ENCODE measurements at places on chromosomes 11 and 22.

GRCh38 chr11:121067962-121068647 is 32.9 kb upstream of the TECTA start:
- DNase-seq = no peak

- DNase-seq = peak; percentile 57
These were observed 25.5 kb downstream of the CTTN start for GRCh38 chr11:70423523-70424505.

- DNase-seq = no peak
These were observed 767.3 kb downstream of the FAM181B start for GRCh38 chr11:81966340-81966739.

GRCh38 chr11:8041576-8041975 is 39.4 kb upstream of the TUB start:
- no peak for DNase-seq

- no peak for DNase-seq
These were observed 138.5 kb upstream of the HSD17B12 start for GRCh38 chr11:43541993-43542392.

- DNase-seq = no peak
These were observed 107.6 kb upstream of the CD44 start for GRCh38 chr11:35031346-35031745.

- no peak for DNase-seq
These were observed 185.4 kb downstream of the AASDHPPT start for GRCh38 chr11:106262852-106263251.

DNA sequence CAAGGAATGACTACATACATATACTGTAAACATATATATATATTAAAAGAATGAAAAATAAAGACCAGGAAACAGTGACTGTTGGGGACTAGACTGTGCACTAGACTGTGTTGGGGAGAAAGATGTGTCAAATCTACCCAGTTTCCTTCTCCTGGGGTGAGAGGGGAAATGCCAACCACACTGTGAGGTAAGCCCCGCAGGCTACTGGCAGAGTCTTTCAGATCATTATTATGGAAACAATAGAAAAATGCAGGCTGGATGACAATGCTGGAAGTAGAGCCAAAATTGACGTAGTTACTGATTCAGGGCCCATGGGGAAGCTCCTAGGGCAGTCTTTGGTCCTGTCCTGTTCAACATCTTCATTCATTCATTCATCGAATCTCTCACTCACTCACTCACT is 101.4 kb downstream of the C11orf58 start:
- DNase-seq = no peak

- DNase-seq = no peak
These were observed 241.8 kb upstream of the ARHGAP42 start for GRCh38 chr11:100445231-100445735.

DNA sequence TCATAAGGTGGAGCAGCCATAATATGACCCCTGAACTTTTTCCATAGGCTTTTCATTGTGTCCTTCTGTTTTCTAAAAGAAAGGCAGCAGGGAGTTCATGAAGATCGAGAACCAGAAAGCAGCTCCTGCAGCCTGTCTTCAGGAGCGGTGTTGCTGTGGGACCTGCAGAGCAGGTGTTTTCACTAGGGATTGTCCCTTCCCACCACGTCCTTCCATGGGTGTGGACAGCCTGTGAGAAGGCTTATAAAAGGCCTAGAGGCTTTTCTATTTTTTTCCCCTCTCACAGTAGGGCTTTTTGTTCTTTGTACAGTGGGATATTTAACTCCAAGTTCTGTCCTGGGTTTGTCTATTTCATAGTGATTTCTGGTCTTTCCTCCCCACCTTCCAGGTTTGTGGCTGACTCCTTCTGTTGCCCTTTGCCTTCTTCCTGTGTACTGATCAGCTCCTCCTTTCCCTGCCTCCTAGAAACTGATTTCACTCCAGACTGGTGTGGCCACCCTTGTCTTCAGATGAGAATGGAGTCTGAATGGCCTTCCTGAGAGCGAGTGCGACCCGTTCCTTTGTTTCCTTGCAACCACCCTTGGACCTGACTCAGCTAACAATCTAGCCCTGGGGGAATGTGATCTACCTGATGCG is 10.1 kb downstream of the MRPL16 start:
- DNase-seq = no peak

- DNase-seq = no peak
These were observed 14.8 kb upstream of the MDK start for GRCh38 chr11:46366661-46367161.

DNA sequence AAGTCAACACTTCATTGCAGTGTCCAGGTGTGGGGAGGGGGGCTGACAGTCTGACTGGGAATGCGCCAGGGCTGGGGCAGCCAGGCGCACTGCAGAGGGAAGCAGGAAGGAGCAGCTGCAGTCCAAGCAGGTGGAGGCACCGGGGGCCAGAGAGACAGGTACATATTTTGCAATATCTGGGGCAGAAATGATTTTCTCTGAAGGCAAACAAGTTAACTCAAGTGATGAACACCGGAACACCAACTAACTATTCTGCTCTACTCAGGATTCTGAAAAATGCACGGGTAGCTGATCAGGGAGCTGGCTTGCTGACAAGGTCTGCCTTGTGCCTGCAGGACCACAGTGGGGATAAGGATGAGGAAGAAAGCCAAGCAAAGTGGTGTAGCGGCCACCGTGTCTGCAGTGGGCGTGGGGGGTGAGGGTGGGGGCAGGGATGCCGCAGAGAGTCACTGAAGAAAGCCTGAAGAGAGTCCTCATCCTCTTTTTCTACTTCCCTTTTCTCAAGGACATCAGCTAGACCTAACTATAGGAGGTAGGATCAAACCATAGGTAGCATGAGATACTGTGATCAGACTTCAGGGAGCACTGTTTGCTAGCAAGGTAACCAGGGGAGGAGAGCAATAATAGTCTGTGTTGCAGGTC is 83.4 kb downstream of the SCN3B start:
- no peak for DNase-seq

DNA sequence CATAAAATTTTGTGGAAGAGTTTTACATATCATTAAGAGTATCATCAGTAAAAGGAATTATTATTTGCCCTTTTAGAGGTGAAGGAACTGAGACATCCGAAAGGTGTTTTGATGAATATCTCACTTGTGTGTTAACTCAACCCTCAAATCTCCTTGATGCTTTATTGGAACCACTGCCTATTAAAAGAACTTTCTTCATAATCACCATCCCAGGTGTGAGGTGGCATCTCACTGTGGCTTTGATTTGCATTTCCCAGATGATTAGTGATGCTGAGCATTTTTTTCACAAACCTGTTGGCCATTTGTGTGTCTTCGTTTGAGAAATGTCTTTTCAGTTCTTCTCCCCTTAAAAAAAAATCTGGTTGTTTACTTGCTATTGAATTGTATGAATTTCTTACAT is 134.0 kb upstream of the SYN3 start:
- no peak for DNase-seq
